ENCODE measurements at places on chromosomes 13 and 19.
A peak's percentile ranks its signal among the peaks of the same experiment; 100 is the strongest.

GRCh38 chr13:95168191-95168590, 133.1 kb downstream of the ABCC4 start:
- DNase-seq: no peak

DNA sequence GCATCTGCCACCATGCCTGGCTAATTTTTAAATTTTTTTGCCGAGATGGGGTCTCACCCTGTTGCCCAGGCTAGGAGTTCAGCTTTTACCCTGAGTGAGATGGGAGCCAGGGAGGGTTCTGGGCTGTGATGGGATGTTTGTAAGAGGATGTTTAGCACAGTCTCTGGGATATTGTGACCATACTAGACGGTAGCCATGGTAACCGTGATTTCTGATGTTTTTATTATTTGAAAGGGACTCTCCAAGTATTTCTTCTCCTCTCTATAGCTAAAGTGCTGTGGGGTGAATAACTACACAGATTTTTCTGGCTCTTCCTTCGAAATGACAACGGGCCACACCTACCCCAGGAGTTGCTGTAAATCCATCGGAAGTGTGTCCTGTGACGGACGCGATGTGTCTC, 10.4 kb downstream of the TSPAN16 start:
- DNase-seq: no peak

DNA sequence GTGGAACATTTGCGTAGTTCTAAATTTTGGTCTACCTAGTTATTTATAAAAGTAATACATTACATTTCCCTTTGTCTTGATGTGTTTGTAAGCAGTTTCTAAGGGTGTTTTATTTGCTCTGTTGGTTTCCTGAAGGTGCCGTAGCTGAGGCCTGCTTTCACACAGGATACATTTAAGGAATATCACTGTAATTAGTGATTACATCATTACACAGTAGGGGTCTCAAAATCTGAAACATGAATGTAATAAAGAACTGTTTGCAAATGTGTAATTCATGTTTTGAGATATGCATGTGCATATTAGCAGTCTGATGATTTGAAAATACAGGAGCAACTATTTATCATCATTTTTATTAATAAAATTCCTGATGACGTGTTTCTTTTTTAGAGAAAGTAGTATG, 281.8 kb downstream of the MTUS2 start:
- DNase-seq: no peak

GRCh38 chr13:104206450-104207044, 1140.3 kb upstream of the SLC10A2 start:
- DNase-seq: no peak

DNA sequence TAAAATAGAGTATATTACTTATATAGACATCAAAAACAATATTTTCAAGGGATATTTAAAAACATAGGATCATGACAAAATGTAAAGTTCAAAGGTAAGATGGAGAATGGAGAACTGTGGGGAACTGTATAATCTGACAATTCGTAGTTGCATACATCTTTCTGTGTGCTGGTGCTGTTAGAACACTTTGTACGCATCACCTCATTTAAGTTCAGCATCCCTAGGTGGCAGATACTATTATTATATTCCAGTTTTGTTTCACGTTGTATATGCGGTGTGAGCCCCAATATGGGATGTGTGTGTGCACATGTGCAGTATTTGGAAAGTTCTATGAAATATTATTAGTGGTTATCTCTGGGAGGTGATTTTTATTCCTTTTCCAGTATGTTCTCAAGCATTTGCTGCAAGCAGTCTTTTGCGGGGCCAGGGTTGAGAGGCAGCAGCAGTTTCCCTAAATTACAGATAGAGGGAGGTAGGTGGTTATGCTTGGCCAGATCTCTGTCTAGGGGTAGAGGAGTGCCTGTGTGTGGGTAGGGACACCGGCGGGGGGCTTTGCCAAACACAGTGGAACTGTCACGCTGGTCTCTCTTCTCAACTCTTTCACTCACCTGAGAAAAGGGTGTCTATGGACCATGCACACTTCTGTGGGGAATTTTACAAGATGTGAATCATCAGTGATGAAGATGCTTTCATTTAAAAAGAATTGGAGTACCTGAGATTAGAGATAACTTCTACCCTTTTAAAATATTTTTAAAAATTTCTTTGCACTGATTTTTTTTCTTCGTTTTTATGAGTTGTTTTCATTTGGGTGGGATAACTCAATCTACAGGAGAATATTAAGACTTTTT, 55.6 kb upstream of the ALOX5AP start:
- peak; percentile 38 for DNase-seq

DNA sequence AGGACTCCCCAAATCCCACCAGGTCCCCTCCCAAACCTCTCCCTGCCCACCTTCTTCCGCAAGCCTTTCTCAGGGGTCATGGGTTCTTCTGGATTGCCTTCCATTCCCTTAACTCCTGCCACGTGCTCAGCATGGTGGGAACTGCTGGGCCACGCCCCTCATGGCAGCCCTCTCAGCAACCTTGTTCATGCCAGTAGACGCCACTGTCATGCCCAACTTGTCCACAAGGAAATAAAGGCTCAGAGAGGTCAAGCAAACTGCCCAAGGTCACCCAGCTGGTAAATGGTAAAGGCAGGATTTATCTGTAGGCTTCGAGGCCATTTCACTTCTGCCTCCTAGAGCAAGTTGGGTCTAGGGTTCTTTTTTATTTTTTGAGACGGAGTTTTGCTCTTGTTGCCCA, 10.9 kb downstream of the PRAM1 start:
- no peak for DNase-seq

DNA sequence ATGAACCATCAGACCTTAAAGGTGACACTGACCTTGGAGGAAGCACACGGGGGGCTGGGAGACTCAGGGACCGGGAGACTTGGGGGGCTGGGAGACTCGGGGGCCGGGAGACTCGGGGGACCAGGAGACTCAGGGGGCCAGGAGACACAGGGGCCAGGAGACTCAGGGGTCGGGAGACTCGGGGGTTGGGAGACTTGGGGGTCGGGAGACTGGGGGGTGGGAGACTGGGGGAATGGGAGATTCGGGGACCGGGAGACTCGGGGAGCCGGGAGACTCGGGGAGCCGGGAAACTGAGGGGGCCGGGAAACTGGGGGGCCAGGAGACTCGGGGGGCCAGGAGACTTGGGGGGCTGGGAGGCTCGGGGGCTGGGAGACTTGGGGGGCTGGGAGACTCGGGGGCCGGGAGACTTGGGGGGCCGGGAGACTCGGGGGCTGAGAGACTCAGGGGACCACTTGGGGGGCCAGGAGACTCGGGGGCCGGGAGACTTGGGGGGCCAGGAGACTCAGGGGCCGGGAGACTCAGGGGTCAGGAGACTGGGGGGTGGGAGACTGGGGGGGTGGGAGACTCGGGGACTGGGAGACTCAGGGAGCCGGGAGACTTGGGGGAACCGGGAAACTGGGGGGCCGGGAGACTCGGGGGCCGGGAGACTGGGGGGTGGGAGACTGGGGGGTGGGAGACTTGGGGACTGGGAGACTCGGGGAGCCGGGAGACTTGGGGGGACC, 62.9 kb downstream of the RASA3 start:
- no peak for DNase-seq

DNA sequence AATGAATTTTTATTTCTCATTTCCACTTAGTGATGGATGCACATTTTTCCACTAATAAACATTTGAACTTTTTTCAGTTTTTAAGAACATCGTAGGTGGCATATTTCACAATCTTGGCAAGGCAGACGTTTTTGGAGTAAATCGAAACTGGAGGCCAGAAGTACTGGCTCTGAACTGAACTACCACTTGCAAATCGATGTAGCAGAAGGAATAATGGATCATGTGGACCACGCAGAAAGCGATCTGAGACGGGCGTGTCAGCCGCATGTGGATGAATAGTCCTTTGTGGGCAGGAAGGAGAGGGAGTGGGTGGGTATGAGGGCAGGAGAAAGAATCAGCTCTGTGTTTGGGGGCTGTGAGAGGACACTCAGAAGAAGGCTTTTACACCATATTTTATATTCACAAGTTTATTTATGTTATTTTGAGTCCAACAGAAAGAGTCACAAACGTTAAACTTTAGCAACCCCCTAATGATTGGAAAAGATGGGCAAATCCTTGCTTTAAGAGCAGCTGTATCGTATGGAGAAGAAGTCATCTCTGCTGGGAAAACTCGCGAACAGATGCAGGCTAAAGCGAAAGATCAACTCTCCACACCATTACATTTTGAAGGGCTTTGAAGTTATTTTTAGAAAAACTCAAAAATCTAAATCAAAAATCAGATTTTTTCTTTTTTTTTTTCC, 90.5 kb downstream of the COL4A2 start:
- DNase-seq: no peak

DNA sequence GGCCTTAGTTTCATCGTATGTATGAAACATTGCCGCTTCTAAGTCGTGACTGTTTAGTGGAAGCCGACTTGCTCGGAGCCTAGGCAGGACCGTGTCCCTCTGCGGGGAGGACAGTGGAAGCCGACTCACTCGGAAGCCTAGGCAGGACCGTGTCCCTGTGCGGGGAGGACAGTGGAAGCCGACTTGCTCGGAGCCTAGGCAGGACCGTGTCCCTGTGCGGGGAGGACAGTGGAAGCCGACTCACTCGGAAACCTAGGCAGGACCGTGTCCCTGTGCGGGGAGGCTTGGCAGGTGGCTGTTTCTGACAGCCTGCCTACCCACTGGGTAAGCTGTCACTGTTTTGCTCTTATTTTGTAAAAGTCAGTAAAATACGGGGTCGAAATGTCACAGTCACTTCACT, 20.4 kb upstream of the DCUN1D2 start:
- DNase-seq: no peak

GRCh38 chr13:98447881-98448641, 128.8 kb downstream of the STK24 start:
- no peak for DNase-seq

DNA sequence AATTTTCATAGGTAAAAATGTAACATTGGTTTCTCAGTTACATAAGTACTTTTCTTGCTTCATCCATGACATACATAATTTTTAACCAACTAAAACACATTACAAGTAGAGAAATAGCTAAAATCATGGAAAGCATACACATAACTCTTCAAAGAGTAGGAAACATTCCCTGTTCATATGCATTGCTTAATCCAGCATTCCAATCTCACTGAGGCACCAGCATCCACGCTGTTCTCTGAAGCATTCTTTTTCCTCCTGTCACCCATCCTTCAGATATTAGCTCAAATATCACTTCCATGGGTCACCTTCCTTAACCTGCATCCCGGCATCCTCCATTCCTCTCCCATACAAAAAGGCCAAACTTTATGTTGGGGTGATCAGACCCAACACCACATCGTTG, 79.1 kb downstream of the ZNF254 start:
- DNase-seq: no peak

DNA sequence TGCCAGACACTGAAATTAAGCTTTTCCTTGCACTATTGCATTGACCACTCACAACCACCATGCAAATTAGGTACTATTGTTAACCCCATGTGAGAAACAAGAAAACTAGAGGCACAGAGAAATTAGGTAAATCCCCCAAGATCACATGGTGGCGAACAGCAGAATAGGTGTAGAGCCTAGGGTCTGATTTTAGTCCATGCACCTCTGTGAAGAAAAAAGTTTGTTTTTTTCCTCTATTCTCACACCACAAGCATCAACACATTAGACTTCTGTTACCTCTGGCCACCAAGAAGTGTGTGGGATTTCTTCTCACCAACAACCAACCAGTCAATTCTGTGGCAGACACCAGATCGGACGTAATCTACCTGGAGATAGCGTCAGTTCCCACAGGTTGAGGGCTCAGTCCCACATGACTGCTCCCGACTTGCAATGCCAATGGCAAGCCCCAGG, 391.9 kb downstream of the COG6 start:
- no peak for DNase-seq

DNA sequence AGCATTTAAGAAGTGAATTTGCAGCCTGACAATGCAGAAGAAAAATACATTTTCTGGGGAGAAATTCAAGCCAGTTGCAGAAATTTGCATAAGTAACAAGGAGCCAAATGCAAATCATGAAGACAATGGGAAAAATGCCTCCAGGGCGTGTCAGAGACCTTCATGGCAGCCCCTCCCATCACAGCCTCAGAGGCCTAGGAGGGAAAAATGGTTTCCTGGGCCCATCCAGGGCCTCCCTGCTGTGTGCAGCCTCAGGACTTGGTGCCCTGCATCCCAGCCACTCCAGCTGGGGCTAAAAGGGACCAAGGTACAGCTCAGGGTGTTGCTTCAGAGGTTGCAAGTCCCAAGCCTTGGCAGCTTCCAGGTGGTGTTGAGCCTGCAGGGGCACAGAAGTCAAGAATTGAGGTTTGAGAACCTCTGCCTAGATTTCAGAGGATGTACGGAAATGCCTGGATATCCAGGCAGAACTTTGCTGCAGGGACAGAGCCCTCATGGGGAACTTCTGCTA, 16.7 kb upstream of the ITM2B start:
- DNase-seq: no peak

DNA sequence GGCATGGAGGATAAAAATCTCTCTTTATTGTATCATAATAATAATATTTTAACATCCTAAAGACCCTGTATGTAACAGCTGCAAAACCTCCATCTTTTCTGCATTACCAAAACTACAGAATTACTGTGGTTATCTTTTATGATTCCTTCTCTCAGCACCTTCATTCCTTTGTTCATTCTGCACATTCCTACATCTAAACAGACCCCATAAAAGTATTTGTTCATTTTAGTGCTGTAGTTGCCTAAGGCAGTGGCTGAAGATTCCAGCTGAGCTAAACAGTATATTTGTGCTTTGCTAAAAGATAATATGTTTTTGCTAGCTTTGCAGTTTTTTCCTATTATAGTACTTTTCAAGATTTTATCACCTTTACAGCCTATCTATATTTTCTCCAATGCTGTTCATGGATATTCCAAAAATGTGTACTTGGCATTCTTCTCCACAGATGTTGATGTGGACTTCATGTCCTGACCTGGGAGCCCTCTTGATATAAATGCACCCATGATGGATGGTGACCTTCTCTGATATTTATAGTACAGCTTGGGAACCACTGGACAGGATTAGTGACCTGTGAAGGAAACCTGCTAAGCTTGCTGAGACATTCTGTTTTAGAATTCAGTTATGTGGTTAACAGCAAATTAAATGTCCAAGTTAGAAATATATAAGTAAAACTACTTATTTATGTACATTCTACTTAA, 2832.9 kb upstream of the PCDH20 start:
- DNase-seq: no peak

- no peak for DNase-seq
Observed at GRCh38 chr13:26784704-26785639, 24.4 kb upstream of the GPR12 start.

- no peak for DNase-seq
Observed at GRCh38 chr19:35146746-35147459, 3.8 kb downstream of the FXYD7 start.

- no peak for DNase-seq
Observed at GRCh38 chr19:55738302-55738701, at the start of gene NLRP9. NLRP9 (minus strand) TSS chr19:55738402; CDS start chr19:55738374, 28 bp downstream.

DNA sequence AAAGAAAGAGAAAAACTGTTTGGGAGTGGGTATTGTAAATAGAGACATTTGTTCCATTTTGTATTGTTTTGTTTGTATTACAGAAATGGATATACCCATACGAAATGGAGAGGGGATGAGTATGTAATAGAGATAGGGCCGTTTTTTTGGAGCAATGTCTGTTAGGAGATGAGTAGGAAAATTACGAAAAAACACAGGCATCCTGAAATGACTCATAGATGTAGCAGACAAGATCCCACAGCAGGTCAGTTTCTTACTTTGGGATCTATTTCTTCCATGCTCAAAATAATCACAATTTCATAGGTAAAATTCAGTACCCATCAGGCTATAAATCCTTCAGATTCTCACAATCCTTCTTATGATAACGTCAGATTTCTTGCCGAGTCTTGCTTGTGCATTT, 779.4 kb upstream of the SLITRK1 start:
- no peak for DNase-seq

Data from central memory CD4-positive, alpha-beta T cell (primary cell).